Fibroblast of the aortic adventitia (primary cell): ENCODE measurements at places on chromosomes 7 and 10. TPM values are rescaled to one million over a fixed set of nuclear protein-coding genes. Genes with fewer than 3 reads are reported as not detected.

The MSS51 gene
- total RNA-seq: 2.5 and 3.8 TPM in 2 replicates

The FANK1 gene
- 2.3 and 20.4 TPM in 2 replicates for total RNA-seq

The CRYGN gene
- total RNA-seq: 0.09 and 0.16 TPM in 2 replicates

The NET1 gene
- total RNA-seq: 16.6 and 33.9 TPM in 2 replicates

The PALS2 gene
- total RNA-seq: 48.0 and 131 TPM in 2 replicates

The CCDC3 gene
- 0.25 and 3.9 TPM in 2 replicates for total RNA-seq

The GPR15LG gene
- total RNA-seq: not detected in 2 replicates

The BTBD16 gene
- total RNA-seq: 0.09 TPM in 1 of 2 replicates, not detected in the other

DNA sequence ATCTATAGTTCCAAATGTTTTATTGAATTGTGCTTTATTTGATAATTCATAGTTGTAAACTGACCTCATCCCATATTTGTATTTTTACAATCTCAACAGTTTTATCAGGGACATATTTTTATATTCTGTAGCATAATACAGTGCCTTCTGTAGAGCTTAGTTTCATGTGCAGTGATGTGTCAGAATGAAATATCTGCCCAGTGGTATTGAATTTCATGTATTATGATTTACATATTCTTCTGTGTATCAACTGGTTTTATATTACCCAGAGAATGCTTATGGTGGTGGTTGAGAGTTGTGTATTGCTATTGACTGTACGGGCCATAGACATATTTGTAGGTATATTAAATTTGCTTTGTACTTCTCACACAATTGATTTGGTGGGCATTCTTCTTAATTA is 89.9 kb downstream of the KAT6B start:
- no peak for DNase-seq

DNA sequence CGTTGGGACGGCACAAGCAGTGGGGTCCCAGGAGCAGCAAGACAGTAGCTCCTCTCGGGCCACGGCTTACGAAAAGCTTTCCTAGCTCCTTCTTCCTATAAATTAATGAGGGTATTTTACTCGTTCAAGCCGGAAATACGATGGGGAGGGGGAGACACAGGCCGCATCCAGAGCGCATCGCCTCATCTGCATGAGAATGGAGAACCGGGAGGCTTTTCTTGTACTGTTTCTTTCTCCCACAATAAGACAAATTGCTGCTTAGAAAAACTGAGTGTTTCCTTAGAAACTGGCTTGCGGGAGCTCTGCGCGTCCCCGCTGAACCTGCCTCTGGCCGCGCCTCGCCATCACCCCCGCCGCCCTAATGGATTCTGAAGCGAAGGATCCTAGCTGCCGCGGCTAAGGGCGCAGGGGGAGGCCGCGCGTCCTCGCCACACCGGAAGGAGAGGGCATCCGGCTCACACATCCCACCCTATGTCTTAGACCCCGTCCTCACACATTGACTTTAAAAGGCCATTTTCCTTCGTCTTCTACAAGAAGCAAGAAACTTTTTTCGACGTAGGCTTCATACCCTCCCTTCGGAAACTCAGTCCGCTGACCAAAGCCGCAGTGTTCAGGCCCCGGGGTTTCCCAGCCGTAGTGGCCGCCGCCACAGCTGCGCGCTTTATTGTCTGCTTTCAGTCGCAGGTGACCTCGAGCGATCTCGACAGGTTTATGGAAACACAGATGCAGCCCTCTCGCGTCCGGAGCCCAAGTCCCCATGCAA is 8.8 kb downstream of the NXPH1 start:
- no peak for DNase-seq

- peak; percentile 35 for DNase-seq
These were observed 5.6 kb downstream of the BTBD16 start for GRCh38 chr10:122276611-122277208.

GRCh38 chr7:45698303-45699014 is 124.3 kb downstream of the ADCY1 start:
- no peak for DNase-seq

DNA sequence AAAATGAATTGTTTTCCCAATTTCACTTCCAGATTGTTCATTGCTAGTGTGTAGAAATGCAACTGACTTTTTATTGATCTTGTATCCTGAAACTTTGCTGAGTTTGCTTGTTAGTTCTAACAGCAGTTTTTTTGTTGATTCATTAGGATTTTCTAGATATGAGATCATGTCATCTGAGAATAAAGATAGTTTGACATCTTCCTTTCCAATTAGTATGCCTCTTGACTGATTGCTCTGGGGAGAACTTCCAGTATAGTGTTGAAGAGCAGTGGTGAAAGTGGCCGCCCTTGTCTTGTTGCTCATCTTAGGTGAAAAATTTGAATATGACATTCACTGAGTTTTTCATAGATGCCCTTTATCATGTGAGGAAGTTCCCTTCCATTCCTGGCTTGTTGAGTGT is 11.9 kb upstream of the SUN1 start:
- DNase-seq: no peak

- no peak for DNase-seq
These were observed 358.1 kb downstream of the THSD7A start for GRCh38 chr7:11473807-11474424.

DNA sequence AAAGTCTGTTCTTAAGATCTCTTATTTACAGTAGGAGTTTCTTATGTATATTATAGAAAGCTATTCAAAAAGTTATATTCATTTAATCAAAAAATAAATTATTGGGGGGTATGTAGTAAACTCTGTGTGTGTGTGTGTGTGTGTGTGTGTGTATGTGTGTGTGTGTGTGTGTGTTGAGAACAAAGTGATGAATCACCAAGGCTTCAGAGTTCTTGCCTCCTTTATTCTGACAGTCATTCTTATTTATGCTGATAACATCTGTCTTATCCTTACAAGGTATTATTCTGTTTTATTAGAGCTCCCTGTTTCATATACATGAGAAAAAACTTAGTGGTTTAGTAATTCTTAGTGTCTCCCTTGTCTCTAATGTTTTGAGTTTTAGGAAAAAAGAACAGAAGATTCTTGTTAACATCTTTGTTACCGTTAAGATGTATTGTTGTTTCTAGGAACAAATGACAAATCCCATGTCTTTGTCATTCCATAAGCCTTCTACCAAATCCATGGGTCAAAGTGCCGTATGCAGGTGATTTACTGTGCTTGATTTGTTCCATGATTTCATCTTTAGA is 424.0 kb downstream of the EXOC4 start:
- peak; percentile 41 for DNase-seq

- no peak for DNase-seq
These were observed 38.8 kb downstream of the CCNJ start for GRCh38 chr10:96082153-96082552.

- no peak for DNase-seq
These were observed 51.0 kb downstream of the CFAP46 start for GRCh38 chr10:132891368-132891767.

- DNase-seq: peak; percentile 81
These were observed 133.5 kb downstream of the BUB3 start for GRCh38 chr10:123287594-123288247.

DNA sequence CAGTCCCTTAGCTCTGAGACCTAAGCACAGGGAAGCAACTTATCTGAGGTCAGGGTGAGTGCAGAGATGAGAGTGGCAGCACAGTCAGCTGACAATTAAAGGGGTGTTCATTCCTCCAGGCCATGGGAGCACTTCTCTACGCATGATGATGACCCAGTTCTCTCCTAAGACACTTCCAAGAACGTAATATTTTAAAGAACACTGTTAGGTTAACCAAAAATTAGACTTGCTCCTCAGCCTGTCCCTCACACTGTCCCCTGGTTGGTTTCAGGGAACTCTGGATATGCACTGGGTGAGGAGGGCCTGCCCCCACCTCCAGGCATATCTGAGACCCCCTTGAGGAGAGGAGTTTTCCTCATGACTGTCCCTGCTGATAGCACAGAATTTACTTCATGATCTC is 767.5 kb downstream of the GRID1 start:
- no peak for DNase-seq

DNA sequence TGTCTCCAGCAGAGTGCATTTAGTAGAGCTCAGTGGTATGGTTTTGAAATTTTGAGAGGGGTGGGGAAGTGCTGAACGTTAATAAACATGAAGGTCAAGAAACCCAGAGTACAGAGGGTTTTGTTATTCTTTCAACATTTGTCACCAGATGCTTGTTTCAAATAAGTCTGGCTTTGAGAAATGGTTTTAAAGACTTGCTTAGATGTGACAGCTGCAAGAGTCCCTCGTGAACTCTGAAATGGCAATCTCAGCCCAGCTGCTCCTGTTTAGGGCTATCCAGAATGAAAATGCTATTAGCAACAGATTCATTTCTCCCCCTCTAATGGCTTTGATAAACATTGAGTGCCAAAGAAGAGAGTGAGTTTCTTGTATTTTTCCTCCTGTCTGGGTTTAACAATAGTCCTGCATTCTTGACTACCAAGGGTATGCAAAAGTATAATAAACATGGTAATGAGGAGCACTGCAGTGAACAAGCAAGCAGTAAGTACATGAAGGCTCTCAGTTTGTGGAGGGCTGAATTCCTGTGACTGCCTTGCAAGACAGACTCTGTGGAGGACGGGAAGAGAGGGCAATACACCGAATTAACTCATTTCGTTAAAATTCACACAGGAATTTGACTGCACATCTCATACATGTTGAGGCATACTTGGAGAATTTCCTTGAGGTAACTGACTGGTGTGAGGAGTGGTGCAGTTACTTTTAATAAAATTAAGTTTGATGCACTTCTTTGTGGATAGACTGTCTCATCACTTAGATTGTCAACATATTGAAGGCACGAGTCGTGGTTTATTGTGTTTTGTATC is 490.9 kb downstream of the REEP3 start:
- DNase-seq: no peak

GRCh38 chr7:15462721-15463389 is 99.0 kb downstream of the AGMO start:
- DNase-seq: peak; percentile 9
